Upper lobe of left lung (tissue), 6 donors: ENCODE measurements at places on chromosomes 4 and X. TPM values are rescaled to one million over a fixed set of nuclear protein-coding genes. Genes with fewer than 3 reads are reported as not detected.

Gene GPR143
- total RNA-seq: 0.86 TPM

Gene PHEX
- total RNA-seq: 2.1 TPM

DNA sequence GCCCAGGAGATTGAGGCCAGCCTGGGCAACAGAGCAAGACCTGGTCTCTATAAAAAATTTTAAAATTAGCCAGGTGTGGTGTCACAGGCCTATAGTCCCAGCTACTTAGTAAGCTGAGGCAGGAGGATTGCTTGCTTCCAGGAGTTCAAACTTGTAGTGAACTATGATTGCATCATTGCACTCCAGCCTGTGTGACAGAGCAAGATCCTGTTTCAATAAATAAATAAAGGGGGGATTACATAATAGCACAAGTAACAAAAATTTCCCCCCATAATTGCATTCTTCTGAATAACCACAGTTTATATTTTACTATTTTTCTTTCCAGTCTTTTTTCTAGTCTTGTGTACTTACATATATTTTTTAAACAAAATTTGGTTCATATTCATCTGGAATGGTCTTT lies 135.6 kb downstream of the CHIC2 start:
- no peak overlapping the region for H3K4me3 ChIP-seq
- no peak for DNase-seq
- H3K27me3 ChIP-seq: no peaks in the 10 kb centered on the region
- no peak overlapping the region for H3K27ac ChIP-seq

- DNase-seq: no peak
- H3K36me3 ChIP-seq: no peaks in the 10 kb centered on the region
- no peaks in the 10 kb centered on the region for H3K27me3 ChIP-seq
- H3K4me1 ChIP-seq: peaks cover 7% of the 10 kb centered on the region
- H3K27ac ChIP-seq: no peak overlapping the region
- H3K4me3 ChIP-seq: no peak overlapping the region
Observed at GRCh38 chr4:8508740-8509139, 68.2 kb downstream of the TRMT44 start.

DNA sequence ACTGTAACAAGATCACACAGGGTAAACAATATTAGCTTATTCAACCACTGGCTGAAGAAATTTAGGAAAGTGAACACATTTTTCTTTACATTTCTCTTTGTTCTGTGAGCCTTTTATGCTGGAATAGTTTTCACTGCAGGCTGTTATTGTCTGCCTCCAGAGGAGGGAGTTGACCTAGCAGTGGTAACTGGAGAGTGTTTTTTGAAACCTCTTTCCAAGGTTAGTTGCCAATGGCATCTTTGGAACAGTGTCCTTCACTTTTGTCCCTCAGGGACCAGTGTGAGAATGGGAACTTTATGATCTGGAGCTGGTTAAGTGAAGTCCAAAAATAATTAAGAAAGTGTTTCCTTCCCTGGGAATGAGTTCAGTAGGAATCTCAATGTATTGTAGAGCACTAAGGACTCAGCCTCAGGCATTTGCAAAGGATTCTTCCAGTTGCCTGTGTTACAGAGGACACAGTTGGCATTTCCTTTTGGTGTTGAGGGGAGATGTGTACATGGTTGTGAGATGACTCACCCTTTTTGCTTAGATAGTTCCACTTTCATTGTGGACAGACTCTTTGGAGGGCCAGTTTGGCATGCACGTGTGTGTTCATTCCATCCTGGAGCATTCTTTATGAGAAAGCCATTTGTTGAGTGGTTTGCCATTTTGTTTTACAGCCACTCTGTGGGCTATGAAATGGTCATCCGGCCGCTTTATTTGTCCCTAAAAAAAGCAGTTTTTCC lies 61.3 kb downstream of the AR start:
- DNase-seq: no peak
- no peak overlapping the region for H3K4me3 ChIP-seq
- no peaks in the 10 kb centered on the region for H3K27me3 ChIP-seq
- H3K36me3 ChIP-seq: no peaks in the 10 kb centered on the region
- no peak overlapping the region for H3K27ac ChIP-seq
- no peaks in the 10 kb centered on the region for H3K4me1 ChIP-seq
